ENCODE measurements at places on chromosomes 7 and 10.

DNA sequence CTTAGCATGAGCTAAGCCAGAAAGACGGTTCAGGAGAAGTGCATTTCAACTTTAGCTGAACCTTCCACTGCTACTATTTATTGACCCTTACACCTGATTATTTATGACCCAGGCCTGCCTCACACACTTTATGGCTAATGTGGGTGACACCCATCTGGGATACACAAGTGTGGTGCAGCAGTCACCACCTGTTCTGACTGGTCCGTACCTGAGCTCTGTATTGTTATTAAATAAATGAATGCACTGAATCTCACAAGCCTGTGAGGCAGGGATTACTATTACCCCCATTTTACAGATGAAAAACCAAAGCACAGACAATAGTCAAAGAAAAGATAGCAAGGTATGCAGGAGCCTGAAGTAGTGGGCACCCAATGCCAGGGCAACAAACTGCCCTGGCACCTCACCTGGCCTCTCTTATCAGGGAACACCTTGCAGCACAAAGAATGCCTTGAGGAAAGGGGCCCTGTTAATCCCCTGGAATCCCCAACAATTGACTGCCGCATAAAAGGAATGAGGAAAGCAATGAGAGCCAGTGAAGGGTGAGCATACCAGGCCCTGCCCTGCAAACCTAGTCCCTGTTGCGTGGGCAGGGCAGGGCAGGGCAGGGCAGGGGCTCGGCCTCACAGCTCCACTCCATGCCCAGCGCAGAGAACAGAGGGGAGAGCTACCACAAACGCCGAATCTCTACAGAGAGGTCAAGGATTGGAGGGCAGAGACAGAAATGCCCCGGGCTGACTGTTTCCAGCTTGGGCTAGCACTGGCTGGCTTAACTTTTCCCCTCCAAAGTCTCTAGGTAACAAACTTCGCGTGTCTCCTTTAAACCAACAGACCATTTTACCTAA lies 1.3 kb downstream of the ANXA11 start:
- DNase-seq, result no peak

- no peak for DNase-seq
These were observed 486.0 kb upstream of the GALNT17 start for GRCh38 chr7:70645876-70646351.

DNA sequence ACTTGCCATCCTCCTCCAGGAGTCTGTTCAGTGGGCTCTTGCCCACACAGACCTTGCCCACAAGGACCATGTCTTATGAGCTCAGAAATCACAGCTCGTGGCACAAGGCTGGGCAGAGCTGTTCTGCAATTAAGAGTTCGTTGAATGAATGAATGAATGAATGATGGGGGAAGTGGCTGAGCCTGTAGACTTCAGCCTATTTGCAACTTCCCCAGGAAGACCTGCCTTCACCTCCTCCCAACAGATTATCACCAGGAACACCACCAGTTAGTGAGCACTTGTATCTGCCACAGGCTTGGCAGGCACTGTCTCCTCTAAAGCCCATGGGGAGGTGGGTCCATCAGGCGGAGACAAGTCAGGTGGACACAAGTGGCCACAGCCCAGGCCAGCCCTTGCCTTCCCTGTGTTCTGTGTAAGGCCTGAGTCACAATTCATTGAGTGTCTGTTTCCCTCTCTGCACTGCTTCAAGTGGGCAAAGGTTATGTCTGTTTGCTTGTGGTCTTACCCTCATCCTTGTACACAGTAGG lies 1.8 kb upstream of the FGF8 start:
- DNase-seq, result no peak

GRCh38 chr7:3338161-3338560 lies 37.1 kb downstream of the SDK1 start:
- DNase-seq, result no peak

DNA sequence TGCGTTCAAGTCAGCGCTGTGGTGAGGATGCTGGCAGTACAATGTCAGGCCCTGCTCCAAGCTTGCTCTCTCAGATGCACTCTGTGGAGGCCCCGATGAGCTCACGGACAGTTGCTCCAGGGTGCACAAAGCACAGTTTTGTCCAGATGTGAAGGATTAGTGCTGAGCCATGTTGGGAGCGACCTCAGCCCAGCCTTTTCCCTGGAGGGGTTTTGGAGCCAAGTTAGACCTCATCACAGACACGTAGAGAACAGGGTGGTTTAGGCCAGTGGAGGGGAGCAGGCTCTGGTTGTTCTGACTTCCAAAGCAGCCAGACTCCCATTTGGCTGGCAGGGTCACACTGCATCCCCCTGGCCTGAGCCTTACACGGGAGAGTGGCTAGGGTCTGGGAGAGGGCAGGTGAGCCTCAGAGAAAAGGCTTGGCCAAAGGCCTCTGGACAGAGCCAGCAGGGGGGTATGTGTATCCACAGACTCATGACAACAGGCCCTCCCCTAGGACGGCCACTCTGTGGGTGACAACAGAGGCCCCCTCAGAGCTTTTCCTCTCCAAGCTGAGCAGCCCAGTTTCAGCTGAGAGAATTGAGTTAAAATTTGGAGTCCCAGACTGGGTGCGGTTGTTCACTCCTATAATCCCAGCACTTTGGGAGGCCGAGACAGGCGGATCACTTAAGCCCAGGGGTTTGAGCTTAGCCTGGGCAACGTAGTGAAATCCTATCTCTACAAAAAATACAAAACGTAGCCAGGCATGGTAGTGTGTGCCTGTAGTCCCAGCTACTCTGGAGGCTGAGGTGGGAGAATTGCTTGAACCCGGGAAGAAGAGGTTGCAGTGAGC lies 4.7 kb downstream of the PLAC9 start:
- no peak for DNase-seq

GRCh38 chr7:10889266-10889898 lies 84.3 kb upstream of the PHF14 start:
- peak; percentile 27 for DNase-seq

- no peak for DNase-seq
These were observed 51.9 kb upstream of the A1CF start for GRCh38 chr10:50937230-50937907.
